ENCODE measurements at places on chromosomes 4 and X.

DNA sequence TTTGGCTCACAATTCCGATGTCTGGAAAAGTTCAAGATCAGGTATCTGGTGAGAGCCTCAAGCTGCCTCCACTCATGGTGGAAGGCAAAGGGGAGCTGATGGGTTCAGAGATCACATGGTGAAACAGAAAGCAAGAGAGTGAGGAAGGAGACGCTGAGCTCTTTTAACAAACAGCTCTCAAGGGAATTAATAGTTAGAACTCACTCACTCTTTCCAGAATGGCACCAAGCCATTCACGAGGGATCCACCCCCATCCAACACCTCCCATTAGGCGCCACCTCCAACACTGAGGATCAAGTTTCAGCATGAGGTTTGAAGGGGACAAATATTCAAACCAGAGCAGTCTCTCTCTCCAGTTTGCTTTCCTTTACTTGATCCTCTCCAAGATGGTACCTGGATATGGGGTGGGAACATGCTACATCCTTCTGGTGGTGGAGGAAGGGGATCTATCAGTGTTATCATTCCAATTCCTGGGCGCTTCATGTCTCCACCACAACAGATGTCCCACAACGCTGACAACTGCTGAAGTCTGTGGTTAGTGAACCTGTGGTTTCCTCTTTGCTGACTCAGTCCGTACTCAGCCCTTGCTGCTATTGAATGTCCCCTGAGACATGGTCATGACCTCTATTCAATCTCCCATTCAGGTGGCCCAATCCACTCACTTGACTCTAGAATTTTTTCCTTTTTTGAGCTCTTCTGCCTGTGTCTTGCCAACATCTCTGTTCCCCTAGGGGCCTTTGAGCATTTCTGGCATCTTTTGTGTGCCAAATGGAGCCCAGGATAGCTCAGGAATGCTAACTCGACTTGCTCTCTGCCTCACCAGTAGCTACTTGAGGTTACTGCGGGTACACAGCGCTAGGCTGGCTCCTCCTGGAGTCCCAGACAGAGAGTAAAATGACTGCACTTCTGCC lies 395.2 kb downstream of the MID1IP1 start:
- DNase-seq = peak; percentile 2

GRCh38 chr4:88962396-88962795 lies 94.6 kb downstream of the FAM13A start:
- DNase-seq = no peak

- peak; percentile 83 for DNase-seq
These were observed 42.8 kb downstream of the CUL4B start for GRCh38 chrX:120517936-120518335.

DNA sequence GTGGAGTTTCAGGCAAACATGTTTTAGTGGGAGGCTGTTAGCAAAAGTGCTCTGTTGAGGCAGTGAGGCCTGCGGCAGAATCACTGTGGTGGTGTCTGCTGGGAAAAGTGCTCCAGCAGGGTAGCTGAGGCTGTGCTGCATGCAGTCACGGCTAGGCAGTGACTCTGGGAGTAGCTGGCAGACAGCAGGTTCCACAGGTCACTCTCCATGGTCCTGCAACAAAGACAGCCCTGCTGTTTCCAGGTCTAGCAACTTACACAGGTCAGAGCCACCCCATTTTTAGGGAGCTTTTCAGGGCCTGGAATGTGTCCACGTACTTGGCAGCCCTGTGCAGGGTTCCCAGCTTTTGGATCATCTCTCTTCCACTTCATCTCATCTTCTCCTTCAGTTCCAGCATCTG lies 184.3 kb downstream of the NAA11 start:
- DNase-seq = peak; percentile 1

All from IMR-90 (cell line).